ENCODE measurements at places on chromosomes 5 and 9. TPM values are rescaled to one million over a fixed set of nuclear protein-coding genes. Genes with fewer than 3 reads are reported as not detected.
A peak's percentile ranks its signal among the peaks of the same experiment; 100 is the strongest.

- H3K4me1 ChIP-seq = no peaks in the 10 kb centered on the region
- H3K27me3 ChIP-seq = no peaks in the 10 kb centered on the region
- no peak overlapping the region for H3K27ac ChIP-seq
Observed at GRCh38 chr9:71352837-71353236, 231.4 kb upstream of the TRPM3 start.

DNA sequence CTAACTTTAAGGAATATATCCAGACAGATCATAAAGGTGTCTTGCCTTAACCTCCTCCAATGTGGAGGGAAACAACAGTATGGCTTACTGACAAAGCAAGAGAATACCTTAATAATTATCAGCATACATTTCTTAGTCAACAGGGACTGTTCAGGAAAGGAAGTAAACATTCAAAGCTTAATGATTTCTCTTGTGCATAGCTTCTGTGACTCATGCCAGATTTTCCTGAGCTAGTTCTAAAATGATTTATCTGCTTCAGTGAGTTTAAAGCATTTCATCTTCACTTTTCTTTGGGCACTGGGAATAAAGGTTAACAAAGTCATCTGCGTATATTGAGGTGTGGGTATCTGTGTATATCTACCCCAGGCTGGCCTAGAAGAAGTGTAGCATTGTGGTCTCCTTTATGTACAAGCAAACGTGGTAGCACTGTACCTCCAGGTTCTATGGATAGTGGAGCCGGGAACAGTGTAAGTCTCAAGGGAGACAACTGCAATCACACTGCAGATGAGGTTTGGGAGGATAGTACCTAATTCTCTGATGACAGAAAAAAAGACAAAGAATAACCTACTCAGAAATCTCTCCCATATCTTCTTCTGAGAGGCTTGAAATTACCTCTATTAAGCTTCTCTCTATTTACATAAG lies 284.1 kb downstream of the HCN1 start:
- H3K36me3 ChIP-seq = no peaks in the 10 kb centered on the region
- H3K4me1 ChIP-seq = no peaks in the 10 kb centered on the region
- H3K4me3 ChIP-seq = no peak overlapping the region
- no peak for DNase-seq

DNA sequence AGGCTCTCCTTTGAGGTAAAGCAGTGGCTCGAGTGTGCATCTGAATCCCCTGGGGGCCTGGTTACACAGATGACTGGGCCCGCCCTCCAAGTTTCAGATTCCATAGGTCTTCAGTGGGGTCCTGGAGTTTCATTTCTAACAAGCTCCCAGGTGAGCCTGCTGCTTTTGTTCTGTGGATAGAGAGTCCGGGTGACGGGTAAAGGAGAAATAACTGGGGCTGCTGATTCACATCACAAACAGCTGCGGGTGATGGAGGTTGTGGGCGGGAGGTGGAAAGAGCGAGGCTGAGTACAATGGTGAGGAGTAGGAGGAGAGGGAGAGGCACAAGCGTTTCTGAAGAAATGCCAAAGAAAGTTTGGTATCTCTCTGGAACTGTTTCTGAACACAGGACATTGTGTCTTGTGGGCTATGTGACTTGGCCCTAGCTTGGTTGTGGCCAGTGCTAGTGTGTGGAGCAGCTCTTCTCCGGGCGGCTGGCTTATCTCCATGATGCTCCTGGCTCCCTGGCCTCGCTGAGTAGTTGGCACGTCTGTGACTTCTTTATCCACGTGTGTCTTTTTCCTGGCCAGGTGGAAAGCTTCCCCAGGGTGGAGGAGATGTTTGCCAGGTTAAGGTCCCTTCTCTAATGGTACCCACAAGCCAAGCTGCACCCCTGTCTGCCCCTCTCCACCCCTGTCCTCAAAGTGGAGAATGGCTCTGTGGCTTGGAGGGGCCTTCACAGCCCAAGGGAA lies 61.7 kb downstream of the HSPA4 start:
- peaks cover 16% of the 10 kb centered on the region for H3K4me1 ChIP-seq
- H3K4me3 ChIP-seq = no peak overlapping the region
- no peak overlapping the region for H3K27ac ChIP-seq
- DNase-seq = no peak
- no peaks in the 10 kb centered on the region for H3K36me3 ChIP-seq

DNA sequence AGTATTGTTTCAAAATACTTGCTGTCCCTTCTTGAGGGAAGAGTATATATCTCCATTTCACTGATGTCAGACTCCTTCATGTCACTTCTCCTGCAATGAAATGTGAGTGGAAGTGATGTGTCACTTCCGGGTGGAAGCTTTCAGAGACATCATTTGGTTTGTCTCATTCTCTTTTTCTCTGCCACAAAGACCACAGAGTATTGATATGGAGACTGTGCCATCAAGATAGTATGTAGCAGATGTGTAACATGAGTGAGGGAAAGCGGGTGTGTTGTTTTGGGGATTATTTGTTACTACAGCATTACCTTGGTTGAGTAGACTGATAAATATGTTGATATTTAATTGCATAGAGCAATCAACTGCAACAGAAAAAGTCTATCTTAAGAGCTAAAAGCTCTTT lies 169.8 kb downstream of the FBXL7 start:
- H3K4me3 ChIP-seq = no peak overlapping the region
- H3K27ac ChIP-seq = no peak overlapping the region
- H3K27me3 ChIP-seq = no peaks in the 10 kb centered on the region
- H3K36me3 ChIP-seq = no peaks in the 10 kb centered on the region
- DNase-seq = no peak
- H3K4me1 ChIP-seq = no peaks in the 10 kb centered on the region

GRCh38 chr5:97545886-97546535 lies 363.0 kb upstream of the RIOK2 start:
- H3K4me1 ChIP-seq = no peaks in the 10 kb centered on the region
- H3K36me3 ChIP-seq = peaks cover 4% of the 10 kb centered on the region
- no peak overlapping the region for H3K27ac ChIP-seq
- H3K27me3 ChIP-seq = no peaks in the 10 kb centered on the region
- DNase-seq = no peak

DNA sequence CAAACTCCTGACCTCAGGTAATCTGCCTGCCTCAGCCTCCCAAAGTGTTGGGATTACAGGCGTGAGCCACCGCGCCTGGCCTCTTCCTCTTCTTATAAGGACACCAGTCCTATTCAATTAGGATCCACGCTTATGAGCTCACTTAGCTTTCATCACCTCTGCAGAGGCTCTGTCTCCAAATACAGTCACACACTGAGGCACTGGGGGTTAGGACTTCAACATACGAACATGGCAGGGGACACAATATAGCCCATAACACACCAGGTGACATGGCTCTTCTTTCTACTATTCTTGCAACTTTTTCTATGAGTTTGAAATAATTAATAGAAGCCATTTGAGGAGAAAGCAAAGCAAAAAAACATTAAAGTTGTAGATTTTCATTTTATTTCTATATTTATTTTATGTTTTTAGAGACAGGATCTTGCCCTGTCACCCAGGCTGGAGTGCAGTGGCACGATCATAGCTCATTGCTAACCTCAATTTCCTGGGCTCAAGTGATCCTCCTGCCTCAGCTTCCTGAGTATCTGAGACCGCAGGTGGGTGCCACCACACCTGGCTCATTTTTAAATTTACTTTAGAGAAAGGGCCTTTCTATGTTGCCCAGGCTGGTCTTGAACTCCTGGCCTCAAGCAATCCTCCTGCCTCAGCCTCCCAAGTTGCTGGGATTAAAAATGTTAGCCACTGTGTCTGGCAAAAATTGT lies 6.0 kb upstream of the PRRT1B start:
- peaks cover 2% of the 10 kb centered on the region for H3K27me3 ChIP-seq
- H3K27ac ChIP-seq = no peak overlapping the region
- no peaks in the 10 kb centered on the region for H3K4me1 ChIP-seq
- no peak overlapping the region for H3K4me3 ChIP-seq

GRCh38 chr9:97759581-97760288 lies 62.6 kb upstream of the XPA start:
- DNase-seq = no peak
- no peaks in the 10 kb centered on the region for H3K36me3 ChIP-seq
- H3K4me1 ChIP-seq = peaks cover 8% of the 10 kb centered on the region
- H3K27me3 ChIP-seq = peaks cover 5% of the 10 kb centered on the region
- H3K4me3 ChIP-seq = no peak overlapping the region

- DNase-seq = no peak
- H3K4me1 ChIP-seq = no peaks in the 10 kb centered on the region
- H3K4me3 ChIP-seq = no peak overlapping the region
- H3K36me3 ChIP-seq = no peaks in the 10 kb centered on the region
Observed at GRCh38 chr9:91258451-91258850, 103.3 kb downstream of the AUH start.

DNA sequence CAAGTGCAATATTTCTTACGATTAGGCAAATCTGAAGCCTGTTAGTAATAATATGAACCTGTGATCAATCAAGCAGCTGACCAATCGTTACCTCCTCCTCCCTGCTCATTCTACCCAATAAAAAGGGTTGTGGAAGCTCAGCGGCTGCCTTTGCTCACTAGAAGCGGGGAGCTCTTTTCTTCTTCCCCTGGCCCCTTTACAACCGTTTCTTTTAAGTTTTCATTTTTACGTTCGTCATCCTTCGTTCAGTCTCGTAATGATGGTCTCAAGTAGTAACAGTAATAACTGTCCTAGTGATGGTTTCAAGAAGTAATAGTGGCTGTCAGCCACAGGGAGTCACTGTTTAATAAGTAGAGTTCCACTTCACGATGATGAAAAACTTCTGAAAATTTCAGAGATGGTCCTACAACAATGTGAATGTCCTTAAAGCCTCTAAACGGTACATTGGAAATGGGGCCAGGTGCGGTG lies 6.2 kb downstream of the UGT3A2 start:
- H3K4me1 ChIP-seq = no peaks in the 10 kb centered on the region
- H3K4me3 ChIP-seq = no peak overlapping the region
- H3K27me3 ChIP-seq = peaks cover 3% of the 10 kb centered on the region
- no peak overlapping the region for H3K27ac ChIP-seq
- DNase-seq = no peak

DNA sequence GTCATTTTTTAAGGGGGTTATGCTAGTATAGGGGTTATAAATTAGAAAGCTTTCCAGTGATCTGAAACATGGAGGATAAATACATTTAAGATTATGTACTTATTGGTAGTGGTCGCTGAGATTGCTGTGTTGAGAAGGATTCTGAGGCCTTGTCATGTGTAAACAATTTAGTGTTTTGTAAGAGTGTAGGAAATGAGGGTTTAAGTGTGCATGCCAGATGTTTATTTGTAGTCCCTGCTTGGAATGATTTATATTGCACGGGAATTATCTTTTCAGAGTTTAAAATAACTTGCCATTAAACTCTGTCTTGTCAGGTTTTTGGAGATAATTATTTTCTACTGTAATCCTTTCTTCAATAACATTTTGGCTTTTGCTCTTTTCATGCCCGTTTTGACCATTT lies 19.4 kb downstream of the ZNF618 start:
- H3K27me3 ChIP-seq = no peaks in the 10 kb centered on the region
- peaks cover 2% of the 10 kb centered on the region for H3K36me3 ChIP-seq
- H3K27ac ChIP-seq = no peak overlapping the region
- no peaks in the 10 kb centered on the region for H3K4me1 ChIP-seq

DNA sequence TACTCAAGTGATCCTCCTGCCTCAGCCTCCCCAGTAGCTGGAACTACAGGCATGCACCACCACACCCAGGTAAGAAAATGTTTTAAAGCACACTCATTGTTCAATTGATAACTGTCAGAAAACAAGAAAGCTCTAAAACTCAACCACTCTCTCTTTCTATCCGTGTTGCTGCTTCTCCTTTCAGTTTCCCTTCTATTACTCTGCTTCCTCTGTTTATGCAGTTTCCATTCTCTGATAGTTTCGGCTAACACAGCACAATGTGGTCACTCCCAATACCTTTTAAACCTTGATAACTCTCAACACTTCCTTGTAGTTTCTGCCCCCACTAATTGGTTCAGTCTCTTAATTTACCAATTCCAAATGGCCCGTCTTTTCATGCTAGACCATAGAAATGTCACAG lies 59.2 kb upstream of the NR4A3 start:
- no peak overlapping the region for H3K27ac ChIP-seq
- no peak overlapping the region for H3K4me3 ChIP-seq
- H3K36me3 ChIP-seq = no peaks in the 10 kb centered on the region
- no peaks in the 10 kb centered on the region for H3K27me3 ChIP-seq

DNA sequence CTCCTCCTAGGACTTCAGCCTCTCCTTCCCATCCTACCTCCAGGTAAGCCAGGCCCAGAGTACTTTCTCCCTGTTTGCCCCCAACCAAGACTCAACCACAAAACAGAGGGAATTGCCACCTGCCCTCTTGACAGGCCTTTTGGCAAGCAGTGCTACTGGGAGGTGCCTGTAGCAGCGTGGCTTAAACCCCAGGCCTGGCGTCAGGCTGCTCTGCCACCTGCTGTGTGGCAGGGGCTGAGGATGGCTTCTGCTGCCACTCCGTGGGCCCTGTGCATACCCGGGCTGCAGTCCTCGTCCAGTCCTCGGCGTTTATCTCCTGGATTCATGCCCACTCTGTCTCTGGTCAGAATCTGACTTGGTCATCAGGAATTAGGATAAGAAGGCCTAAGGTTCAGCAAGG lies 163.1 kb downstream of the PAX5 start:
- H3K4me1 ChIP-seq = peaks cover 14% of the 10 kb centered on the region
- no peak overlapping the region for H3K4me3 ChIP-seq
- peaks cover 6% of the 10 kb centered on the region for H3K27me3 ChIP-seq
- no peak for DNase-seq
- no peak overlapping the region for H3K27ac ChIP-seq

GRCh38 chr5:7745882-7746610 lies 104.9 kb downstream of the CFAP90 start:
- H3K4me1 ChIP-seq = peaks cover 3% of the 10 kb centered on the region
- H3K4me3 ChIP-seq = no peak overlapping the region
- H3K27me3 ChIP-seq = no peaks in the 10 kb centered on the region
- H3K36me3 ChIP-seq = no peaks in the 10 kb centered on the region
- peak; percentile 88 for DNase-seq
- H3K27ac ChIP-seq = no peak overlapping the region

DNA sequence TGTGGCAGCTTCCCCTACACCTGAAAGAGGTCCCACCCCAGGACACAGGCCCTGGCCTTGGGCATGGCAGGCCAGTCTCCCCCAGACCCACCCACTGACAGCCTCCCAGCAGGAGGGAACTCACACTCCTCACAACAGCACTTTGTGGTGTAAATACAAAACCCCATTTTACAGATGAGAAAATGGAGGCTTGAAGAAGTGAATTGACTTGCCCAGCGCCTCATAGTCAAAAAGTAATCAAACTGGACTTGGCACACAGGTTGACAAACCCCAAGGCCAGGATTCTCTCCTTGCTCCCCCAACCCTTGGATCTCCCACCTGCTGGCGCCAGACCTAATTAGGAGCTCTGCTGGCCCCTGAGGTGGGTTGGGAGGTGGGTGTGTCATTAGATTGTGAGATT lies 29.2 kb upstream of the NEK6 start:
- peaks cover 2% of the 10 kb centered on the region for H3K4me1 ChIP-seq
- DNase-seq = no peak
- no peak overlapping the region for H3K27ac ChIP-seq
- H3K36me3 ChIP-seq = no peaks in the 10 kb centered on the region
- no peaks in the 10 kb centered on the region for H3K27me3 ChIP-seq

GRCh38 chr5:33238826-33239695 lies 201.7 kb upstream of the TARS1 start:
- H3K36me3 ChIP-seq = no peaks in the 10 kb centered on the region
- no peak overlapping the region for H3K27ac ChIP-seq
- no peaks in the 10 kb centered on the region for H3K27me3 ChIP-seq
- no peaks in the 10 kb centered on the region for H3K4me1 ChIP-seq

ADAMTS19 gene
- 7.5 TPM for total RNA-seq

CYLC2 gene
- not detected for total RNA-seq

LCNL1 gene
- 54.0 TPM for total RNA-seq

NUDT12 gene
- total RNA-seq = 25.7 TPM

CDKN2B-AS1 gene
- total RNA-seq = 0.55 TPM

TPPP gene
- 27.9 TPM for total RNA-seq

AJM1 gene
- 2.2 TPM for total RNA-seq

PTPDC1 gene
- total RNA-seq = 13.0 TPM

SLC28A3 gene
- 0.59 TPM for total RNA-seq

INSL4 gene
- not detected for total RNA-seq

MYORG gene
- 8.6 TPM for total RNA-seq

SLC6A7 gene
- total RNA-seq = 11.3 TPM

FBN2 gene
- total RNA-seq = 134 TPM
